ENCODE measurements at places on chromosomes 5 and 9.

DNA sequence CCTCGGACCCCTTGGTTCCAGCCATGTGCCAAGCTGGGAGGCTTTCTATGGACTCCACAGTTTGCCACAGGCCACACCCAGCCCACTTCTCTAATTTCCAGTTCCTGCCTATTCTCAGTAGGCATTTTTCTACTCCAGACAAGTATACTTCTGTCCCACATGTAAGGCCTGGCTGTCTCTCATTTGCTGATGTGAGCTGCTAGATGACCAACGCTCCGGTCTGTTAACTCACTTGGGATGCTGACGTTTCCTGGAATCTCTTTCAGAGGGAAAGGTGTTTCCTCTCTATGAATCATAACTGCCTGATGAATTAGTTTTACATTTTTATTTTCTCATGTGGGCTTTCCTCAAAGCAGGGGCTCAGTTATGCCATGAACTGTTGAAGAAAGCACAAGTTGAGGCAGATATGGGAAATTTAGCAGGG is 36.3 kb downstream of the ERGIC1 start:
- DNase-seq = no peak

- DNase-seq = no peak
Observed at GRCh38 chr5:61669531-61669930, 337.5 kb downstream of the ZSWIM6 start.

- no peak for DNase-seq
Observed at GRCh38 chr9:1917396-1917935, 97.7 kb upstream of the SMARCA2 start.

- no peak for DNase-seq
Observed at GRCh38 chr5:83964271-83964670, 243.6 kb upstream of the HAPLN1 start.

DNA sequence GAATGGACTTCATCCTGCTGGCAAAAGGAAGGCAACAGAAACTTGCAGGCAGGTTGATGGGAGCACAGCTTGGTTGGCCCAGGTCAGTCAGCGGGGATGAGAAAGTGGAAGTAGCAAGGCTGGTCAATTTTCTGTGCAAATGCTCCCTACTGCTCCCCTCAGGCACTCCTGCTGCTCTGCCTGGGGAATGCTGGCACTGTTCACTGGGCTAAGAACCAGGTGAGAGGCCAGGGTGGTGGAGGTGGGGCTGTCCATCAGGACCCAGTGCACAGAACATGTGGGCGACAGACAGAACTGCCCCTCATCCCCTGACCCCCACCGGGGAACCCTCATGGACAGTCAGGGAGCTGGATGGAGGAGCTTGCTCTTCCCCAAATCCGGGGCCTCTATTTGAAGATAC is 593.1 kb downstream of the IRX1 start:
- no peak for DNase-seq

- peak; percentile 79 for DNase-seq
Observed at GRCh38 chr5:32173267-32174010, 680 bp downstream of the GOLPH3 start.

- DNase-seq = no peak
Observed at GRCh38 chr5:395156-395920, 47.6 kb upstream of the EXOC3 start.

- no peak for DNase-seq
Observed at GRCh38 chr9:115006660-115007059, 76.3 kb upstream of the TNFSF8 start.

GRCh38 chr9:132465131-132465635 is 55.2 kb downstream of the CFAP77 start:
- DNase-seq = no peak

GRCh38 chr5:173917788-173918786 is 29.9 kb downstream of the CPEB4 start:
- DNase-seq = peak; percentile 49

DNA sequence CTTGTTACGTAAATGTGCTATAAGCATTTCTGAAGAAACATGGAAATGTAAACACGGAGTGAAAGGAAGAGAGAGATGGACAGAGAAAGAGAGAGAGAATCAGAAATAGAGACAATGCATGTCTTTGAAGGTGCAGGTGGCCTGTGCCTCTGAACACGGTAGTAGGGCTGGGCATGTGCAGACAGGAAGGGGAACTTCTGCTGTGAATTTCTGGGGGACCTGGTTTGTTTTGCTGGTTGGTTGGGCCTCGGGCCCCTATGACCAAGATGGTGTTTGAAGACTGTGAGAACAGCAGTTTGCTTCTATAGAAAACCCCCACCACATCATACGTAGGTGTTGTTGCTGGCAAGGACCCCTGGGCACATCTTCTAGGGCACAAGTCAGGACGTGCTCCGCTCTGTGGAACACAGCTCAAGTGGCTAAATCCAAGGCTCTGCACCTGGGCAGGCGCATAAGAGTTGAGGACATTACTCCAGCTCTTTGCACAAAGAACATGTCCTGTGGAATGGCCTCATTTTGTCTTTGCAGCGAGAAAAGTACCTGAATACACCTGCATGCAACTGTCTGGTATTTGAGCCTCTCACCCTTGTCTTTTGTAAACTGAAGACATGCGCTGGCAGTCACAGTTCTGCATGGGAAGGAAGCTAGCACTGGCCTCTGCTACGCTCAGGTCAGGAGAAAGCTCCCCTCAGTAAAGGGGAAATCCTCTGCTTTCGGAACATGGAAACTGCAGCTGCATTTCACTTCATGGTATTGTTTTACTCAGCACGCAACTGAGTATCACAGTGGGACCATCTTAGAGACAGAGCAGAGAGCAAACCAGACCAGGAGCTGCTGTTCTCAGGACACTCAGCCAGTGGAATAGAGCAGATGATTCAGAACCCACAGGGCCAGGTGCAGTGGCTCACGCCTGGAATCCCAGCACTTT is 2.7 kb downstream of the OR2V2 start:
- DNase-seq = no peak

DNA sequence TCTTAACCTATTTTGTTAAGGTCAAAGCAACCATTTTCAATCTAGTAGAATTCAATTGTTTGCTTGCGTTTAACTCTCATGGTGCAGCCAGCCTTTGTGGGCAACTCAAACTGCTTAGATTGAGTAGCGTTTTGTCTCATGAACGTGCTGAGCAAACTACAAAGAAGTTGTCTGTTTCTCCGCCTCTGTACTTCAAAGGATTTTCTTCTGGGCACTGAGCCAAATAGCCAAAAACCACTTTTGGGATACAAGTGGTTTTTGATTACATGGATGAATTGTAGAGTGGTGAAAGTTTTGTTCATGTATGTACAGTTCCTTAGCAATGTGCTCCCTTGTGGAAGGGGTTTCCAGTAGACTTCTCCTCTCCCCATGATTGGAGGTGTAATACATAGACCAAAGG is 122.9 kb downstream of the CFAP90 start:
- DNase-seq = no peak

DNA sequence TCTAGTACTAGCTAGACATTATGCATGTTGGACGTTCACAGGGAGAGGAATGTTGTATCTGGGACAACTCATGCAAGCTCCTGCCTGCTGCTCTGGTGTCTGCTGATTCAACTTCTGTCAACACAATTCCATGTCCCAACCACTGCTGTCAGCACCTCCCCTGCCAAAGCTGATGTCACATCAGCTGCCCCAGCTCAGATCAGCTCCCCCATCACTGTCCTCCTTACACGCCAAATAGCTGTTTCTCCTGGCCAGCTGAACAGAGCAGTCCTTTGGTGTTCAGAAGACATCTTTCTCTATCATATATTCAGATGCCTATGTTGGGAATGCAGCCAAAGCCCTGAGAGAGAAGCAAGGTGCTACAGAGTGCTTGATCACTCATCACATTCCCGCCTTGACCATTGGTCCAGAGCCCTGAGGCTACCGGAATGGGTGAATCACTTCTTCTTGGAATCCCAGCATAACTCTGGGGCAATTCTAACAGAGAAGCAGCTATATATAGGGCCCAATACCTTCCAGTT is 223.3 kb downstream of the SEC61B start:
- no peak for DNase-seq

Measured in NCI-H2081 treated with DMSO at 0.1 percent for 48 hours (cell line).